ENCODE measurements at places on chromosomes 1 and 21.
A peak's percentile ranks its signal among the peaks of the same experiment; 100 is the strongest.

- DNase-seq: no peak
Measured at GRCh38 chr1:165875171-165875570, 47.8 kb downstream of the UCK2 start.

DNA sequence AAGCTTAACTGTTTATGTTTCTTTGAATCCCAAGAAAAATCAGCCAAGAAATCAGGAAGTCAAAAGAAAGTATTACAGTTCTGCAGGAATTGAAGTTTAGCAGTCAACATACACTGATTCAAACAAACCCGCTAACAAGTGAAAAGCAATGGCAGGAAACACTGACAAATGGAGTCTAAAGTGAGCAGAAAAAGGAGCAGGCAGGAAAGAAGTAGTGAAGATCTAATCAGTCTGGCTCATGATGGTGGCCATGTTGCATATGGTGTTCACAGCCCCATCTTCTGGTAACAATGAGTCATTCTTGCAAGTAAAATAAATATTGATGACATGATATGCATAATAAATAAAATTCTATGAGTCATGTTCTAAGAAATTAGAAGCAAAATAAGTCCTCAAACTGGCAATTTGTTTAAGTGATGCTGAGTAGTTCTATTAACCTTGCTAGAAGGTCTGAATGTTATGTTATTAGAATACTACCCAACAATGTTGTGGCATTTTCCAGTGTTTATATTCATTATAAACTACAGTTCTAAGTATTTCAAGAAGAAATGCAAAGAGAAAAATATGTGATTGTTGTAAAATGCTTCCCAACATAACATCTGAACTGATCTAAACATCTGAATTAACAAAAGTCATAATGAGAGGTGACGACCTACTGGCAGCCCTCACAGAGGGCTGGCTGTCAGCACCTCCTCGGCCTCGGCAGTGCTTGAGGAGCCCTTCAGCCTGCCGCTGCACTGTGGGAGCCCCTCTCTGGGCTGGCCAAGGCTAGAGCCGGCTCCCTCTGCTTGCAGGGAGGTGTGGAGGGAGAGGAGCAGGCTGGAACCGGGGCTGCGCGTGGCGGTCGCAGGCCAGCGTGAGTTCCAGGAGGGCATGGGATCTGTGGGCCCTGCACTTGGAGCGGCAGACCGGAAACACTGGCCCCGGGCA lies 5.7 kb upstream of the ACBD6 start:
- DNase-seq: peak; percentile 73

DNA sequence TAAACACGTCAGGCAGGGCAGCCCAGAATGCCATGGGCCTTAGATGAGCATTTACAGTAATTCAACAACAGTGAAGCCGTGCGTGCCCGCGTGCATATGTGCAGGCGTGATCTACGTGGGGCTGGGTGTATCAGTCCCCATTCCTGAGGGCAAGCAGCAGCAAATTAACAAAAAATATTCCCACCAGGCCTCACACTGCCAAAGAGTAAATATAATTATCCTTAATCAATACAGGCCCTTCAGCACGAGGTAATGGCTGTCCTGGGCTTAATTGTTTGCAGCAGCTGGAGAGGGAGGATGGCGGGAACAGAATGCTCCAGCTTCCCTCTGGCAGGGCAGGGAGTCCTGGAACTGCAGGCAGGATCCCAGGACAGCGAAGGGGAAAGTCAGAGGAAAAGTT lies 91.8 kb downstream of the DDX20 start:
- no peak for DNase-seq

GRCh38 chr21:43658769-43659135 lies 536 bp downstream of the HSF2BP start:
- no peak for DNase-seq

DNA sequence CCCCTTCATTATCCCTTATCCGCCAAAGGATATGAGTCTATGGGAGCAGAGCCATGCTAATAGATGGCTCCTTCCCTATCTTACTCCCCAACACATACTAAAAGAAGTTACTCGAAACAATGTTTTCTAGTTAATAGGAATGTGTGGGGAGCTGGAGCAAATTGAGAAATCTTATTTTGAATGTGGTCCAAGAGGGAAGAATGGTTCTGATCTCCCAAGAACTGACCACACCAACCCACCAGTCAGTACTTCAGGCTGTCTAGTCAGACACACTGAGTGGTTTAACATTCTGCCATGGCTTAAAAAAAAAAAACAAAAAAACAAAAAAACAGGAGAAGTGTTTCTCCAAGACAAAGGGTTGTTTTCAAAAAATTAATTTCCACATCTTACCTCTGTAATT lies 31.5 kb upstream of the DNASE2B start:
- DNase-seq: peak; percentile 14

- no peak for DNase-seq
Measured at GRCh38 chr1:67711855-67712212, 26.8 kb downstream of the GADD45A start.

DNA sequence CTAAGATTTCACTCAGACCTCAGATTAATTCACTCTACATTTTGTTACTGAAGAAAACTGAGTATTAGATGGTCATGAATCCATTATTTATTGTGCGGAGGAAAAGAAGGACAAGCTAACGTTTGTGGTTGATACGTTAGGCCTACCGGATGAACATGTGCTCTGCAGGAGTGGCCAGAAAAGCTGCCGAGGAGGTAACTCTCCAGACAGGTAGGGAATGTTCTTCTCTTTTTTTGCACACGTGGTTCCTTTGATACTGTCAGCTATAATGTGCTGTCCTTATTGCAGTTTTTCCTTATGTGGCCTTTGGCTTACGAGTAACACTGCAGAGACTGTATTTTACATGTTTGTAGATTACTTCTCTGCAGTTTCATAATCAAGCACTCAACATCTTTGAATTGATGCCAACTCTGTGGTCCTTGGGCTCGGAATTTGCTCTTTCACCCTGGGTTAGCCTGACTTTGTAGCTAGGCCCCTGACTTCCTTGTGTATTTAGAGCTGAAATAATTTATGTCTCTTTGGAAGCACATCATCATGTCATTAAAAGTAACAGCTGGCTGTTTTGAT lies 13.6 kb downstream of the MTR start:
- no peak for DNase-seq

GRCh38 chr21:36861595-36862323 lies 104.7 kb downstream of the HLCS start:
- DNase-seq: no peak

DNA sequence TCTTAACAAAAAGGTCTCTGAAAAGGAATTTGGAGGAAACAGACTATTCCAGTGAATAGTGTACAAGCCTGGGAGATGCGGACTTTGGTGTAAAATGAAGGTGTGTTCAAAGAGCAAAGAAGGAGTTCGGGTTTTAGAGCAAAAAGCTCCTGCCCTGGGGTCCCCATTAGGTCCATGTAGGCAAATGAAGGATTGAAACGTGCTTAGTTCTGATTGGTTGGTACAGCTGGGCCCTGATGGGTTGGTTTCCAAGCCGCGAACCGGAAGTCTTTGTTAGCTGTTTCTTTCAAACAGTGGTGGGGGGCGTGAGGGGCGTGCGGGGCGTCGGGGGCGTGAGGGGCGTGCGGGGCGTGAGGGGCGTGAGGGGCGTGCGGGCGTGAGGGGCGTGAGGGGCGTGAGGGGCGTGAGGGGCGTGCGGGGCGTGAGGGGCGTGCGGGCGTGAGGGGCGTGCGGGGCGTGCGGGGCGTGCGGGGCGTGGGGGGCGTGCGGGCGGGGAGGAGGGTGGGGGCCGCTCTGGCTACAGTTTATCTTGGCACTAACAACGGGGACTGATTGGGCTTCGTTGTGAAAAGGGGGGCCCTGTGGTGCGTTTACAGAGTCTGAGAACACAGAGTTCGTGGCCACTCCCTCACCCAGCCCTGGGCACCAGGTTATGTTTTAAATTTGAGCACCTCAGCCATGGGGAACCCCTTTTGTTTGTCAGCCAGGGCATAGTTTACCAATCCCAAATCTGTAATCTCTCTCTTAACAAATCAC lies 29.4 kb downstream of the LRRC3 start:
- DNase-seq: no peak

GRCh38 chr21:36350282-36350910 lies 30.4 kb downstream of the MORC3 start:
- no peak for DNase-seq

DNA sequence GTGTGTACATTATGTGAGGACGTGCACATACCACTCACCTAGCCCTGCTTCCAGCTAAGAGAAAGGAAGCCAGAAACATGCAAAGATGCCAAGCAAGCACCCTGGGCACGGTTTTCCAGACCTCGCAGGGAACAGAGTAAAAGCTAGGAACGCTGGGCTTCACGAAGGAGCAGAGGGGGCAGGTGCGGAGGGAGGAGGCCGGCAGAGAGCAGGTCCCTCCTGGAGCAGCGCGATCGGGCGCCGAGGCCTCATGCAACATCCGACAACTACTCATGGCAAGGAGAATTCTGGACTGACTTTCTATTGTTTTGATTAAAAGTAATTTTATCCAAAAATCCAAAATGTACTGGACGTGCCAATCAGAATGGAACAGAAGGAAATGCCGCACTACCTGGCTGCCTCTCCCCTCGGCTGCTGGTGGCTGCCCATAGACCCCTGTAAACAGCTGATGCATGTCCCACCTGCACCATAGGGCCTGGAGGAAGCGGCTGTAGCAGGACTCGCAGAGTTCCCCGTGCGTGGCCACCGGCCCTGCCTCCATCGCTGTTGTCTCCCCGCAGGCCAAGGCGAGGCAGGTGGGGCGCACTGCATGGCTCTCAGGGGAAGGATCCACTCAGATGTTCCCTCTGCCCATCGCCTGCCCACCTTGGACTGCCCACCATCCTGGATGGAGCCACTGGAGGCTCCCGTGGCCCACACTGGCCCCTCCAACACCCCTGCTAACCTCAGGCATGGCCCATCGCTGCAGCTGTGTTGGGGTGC lies 93.5 kb downstream of the WDR4 start:
- DNase-seq: no peak

- DNase-seq: no peak
Measured at GRCh38 chr1:60637651-60638050, 444.7 kb upstream of the NFIA start.

GRCh38 chr1:22044690-22045420 lies 7.7 kb upstream of the CDC42 start:
- no peak for DNase-seq

DNA sequence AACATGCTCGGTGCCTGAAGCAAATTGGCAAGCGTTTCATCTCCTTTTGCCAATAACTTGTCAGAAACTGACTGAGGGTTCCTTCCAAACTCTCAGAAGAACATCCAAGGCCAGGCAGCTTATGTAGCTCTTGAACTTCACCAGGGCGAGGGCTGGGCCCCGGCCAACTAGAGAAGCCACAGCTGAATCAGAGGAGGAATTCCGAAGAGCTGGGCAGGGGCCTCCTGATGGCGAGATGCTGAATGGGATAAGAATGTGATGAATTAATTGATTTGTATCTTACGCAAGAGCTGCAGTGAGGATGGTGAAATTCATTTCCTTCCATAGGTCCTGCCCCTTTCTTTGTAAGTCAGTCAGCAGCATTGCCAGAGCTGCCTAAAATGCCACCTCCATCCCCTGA lies 345.8 kb downstream of the KIF26B start:
- DNase-seq: no peak

- no peak for DNase-seq
Measured at GRCh38 chr1:85325920-85326319, 49.5 kb upstream of the BCL10 start.

GRCh38 chr1:206495493-206496046 lies 11.8 kb upstream of the RASSF5 start:
- DNase-seq: no peak

- DNase-seq: peak; percentile 70
Measured at GRCh38 chr1:186763107-186763506, 65.6 kb upstream of the PLA2G4A start.

GRCh38 chr1:31976401-31976800 lies 37.3 kb upstream of the KHDRBS1 start:
- DNase-seq: no peak

GRCh38 chr1:1908506-1908791 lies 6.6 kb upstream of the CALML6 start:
- no peak for DNase-seq

- DNase-seq: no peak
Measured at GRCh38 chr1:67601955-67602354, 83.0 kb upstream of the GADD45A start.

DNA sequence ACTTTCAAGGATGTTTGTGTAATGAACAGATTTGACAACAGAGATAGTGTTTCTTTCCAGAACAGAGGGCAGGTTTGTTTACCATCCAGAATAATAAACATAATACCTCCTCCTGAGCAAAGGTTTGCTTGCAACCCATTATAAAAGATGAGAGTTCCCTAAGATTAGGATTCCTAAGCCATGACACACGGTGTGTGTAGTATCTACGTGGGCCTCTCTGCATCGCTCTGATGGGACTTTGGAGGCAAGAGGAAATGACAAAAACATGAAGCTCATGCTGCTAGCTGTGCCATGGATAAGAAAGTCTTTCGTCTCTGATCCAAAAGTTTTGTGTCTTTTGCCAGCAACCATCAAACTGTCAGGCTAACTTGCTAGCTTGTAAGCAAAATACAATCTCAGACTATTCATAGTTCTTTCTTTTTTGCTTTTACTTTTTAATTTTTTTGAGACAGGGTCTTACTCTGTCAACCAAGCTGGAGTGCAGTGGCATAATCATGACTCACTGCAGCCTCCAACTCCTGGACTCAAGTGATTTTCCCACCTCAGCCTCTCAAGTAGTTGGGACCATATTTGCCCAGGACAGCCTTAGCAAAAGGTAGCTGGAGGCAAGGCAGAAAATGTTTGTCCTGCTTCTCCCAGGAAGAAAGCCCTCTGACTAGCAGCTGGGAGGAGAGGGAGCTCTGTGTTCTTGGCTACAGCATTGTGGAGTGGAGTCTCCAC lies 81.1 kb downstream of the LHX4 start:
- no peak for DNase-seq

GRCh38 chr1:218402786-218403120 lies 57.6 kb downstream of the TGFB2 start:
- DNase-seq: no peak

GRCh38 chr1:237864338-237865244 lies 26.1 kb downstream of the ZP4 start:
- no peak for DNase-seq

- DNase-seq: no peak
Measured at GRCh38 chr21:45537111-45537745, 5.0 kb downstream of the SLC19A1 start.

DNA sequence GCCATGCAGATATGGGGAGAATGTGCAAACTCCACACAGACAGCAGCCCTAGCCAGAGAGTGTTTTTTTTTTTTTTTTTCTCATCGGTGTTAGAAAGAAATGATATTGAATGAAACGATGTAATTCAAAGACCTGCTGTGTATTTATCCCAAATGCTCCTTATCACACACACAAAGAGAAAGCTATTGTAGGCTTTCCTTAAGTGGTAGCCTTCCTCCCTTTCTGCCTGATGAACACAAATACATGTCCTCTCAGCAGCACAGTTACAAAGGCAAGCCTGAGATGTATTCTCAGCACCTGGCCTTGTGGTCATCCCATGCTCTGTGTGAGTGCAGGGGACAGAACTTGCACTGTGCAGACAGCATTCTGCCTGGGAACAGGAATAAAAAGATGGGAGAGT lies 93.8 kb downstream of the PLPPR5 start:
- DNase-seq: no peak

Data from dermis blood vessel endothelial cell (primary cell).